Urothelium cell line (cell line): ENCODE measurements at places on chromosomes 12 and 14.
A peak's percentile ranks its signal among the peaks of the same experiment; 100 is the strongest.

- no peak for DNase-seq
Observed at GRCh38 chr12:124893792-124894516, 20.5 kb downstream of the UBC start.

GRCh38 chr12:1579651-1580435 is 14.5 kb downstream of the FBXL14 start:
- no peak for DNase-seq

- DNase-seq, result peak; percentile 91
Observed at GRCh38 chr14:73759183-73759713, 45.1 kb upstream of the PNMA1 start.

- no peak for DNase-seq
Observed at GRCh38 chr14:24316597-24316950, 5.3 kb downstream of the LTB4R start.

GRCh38 chr14:67582061-67582460 is 18.0 kb downstream of the PIGH start:
- no peak for DNase-seq

GRCh38 chr12:66341126-66341525 is 38.8 kb downstream of the HELB start:
- no peak for DNase-seq

GRCh38 chr14:57871459-57872080 is 5.7 kb upstream of the SLC35F4 start:
- peak; percentile 73 for DNase-seq

DNA sequence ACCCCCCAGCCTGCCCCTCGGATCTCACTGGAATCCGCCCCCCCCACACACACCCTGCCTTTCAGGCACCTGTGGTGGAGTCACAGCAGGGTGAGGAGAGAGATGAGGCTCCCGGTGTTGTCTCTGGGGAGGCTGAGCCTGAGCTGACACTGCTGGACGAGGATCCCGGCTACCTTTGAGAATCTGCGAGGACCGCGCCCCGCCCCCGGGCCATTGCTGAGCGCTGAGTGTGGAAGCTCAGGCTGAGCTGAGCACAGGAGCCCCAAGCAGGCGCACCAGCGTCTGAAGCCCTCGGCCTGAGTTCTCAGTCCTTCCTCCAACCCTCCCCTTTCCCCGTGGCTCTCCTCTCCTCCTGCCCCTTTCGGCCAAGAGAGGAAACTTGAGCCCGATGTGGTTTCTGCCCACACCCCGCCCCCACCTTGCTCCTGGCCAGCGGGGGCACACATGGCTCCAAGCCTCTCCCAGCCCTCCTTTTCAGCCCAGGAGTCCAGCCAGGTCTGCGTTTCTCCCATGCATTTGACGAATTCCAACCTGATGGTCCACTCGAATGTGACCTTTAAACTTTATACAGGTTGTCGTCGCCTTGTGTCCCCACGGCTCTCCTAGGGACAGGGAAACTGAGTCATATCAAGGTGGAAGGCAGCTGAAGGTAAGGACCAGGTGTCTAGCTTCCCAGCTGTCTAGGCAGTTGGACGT is at the start of gene NFE2:
Gene NFE2, minus strand, starts transcription at position 284 of the 696 bp plus-strand sequence. CDS start 5,767 bp downstream, outside the sequence.
- peak; percentile 71 for DNase-seq

DNA sequence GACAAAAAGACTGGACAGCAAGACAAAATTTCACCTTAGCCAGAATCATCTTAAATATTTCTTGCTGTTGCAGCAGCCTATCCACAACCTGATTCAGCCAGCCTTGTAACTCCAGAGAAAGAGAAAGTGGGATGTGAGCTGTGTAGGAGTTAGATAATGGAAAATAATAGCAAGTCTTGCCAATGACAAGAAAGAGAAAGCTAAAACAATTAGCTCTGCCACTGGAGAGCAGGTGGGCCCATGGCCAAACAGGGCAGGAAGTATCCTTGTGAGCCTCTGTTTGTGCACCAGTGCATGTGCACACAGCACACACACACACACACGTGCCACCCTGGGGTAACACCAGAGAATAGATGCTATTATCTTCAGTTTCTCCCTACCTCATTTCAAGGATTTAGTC is 106.0 kb upstream of the CCDC196 start:
- no peak for DNase-seq

GRCh38 chr12:28217805-28218204 is 27.5 kb downstream of the CCDC91 start:
- no peak for DNase-seq

DNA sequence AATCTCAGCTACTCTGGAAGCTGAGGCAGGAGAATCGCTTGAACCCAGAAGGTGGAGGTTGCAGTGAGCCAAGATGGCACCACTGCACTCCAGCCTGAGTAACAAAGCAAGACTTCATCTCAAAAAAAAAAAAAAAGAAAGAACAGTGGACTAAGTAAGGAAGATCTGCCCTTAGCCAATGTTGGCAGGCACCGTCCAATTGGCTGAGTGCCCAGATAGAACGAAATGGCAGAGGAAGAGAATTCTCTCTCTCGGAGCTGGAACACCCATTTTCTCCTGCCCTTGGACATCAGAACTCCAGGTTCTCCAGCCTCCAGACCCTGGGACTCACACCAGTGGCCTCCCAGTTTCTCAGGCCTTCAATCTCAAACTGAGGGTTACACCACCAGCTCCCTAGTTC is 49.9 kb downstream of the ESR2 start:
- DNase-seq, result no peak

DNA sequence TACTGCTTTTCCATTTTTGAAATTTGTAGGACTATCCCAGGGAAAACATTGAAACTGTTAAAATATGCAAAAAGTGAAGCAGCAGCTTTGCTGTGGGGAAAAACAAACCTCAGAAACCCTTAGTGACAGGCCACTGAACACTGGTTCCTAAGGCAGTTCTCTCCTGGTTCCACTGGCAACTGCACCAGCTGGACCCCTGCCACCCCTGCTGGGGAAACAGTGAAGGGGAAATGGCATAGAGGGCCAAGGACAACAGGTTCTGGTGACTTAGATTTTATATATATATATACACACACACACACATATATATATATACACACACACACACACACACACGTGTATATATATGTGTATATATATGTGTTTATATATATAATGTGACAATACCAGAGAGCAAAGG is 16.2 kb upstream of the KRT7 start:
- no peak for DNase-seq

DNA sequence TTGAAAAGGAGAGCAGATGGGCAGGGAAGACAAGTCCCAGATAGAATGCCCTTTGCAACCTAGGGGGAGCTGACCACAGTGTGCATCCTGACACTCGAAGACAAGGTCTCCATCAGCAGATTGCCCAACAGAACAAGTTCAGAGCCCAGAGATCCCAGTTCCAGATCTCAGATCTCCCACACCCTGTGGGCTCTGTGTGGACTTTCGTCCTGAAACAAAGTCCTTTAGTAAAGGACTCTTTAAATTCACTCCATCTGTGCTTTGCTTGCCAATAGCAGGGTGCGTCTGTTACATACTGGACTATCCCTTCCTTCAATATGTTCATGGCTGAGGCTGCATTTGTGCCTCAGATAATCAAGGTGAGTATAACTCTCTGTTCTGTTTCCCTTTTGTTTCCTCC is 8.7 kb upstream of the C1RL start:
- DNase-seq, result no peak

GRCh38 chr14:72610831-72611200 is 283.1 kb downstream of the DPF3 start:
- DNase-seq, result no peak

DNA sequence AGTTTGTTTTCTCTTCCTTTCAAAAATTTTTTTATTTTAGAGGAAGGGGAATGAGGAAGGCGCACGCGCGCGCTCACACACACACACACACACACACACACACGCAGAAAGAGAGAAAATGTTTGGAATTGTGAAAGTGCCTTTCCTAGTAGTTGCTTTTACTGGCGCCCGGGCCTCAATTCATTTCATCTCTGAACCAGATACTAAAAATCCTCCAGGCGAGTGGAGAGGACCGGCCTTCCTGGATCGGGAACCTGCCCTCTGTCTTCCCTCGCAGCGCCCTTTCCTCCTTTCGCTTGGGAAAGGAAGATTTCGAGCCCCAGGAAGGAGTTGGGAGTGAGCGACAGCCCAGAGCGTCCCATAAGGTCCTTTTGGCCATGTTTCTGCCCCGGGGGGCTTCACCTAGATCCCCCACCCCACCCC is 7.8 kb upstream of the TBX3 start:
- DNase-seq, result no peak

DNA sequence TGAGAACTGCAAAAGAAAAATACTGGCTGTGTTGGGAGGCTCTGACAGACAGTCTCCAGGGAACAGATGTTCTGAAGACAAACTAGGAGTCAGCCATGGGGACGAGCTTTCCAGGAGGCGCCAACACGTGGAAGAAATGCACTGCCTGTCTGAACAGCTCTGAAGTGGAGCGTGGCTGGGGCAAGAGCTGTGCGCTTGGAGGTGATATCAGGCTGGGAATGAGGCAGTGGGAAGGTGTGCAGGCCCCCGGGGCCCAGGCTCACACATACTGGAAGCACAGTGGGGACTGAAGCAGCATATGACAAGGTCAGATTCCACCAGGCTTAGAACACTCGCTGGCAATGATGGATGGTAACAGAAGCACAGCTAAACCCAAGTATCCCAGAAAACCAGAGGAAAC is 17.5 kb downstream of the APPL2 start:
- no peak for DNase-seq

- DNase-seq, result no peak
Observed at GRCh38 chr14:78451319-78451695, 281.1 kb downstream of the NRXN3 start.

DNA sequence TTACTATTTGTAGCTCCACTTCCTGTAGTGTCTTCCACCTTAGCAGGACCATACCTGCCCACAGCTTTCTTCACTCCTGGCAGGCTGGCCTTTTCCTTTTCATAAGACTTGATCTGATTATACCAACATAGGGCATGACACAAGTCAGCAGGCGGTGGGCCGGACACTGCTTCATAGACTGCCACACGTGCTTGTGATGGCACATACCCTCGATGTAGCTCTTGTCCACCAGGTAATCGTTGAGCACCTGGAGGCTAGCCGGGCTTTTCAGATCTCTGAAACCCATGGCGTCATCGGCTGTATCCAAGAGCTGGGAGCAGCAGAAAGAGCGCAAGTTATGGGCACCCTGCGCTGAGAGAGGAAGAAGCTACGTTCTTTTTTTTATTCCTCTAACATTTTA is 53.7 kb upstream of the TMEM263 start:
- no peak for DNase-seq

GRCh38 chr14:67999705-68000384 is 180.3 kb downstream of the RAD51B start:
- peak; percentile 67 for DNase-seq

GRCh38 chr14:95237958-95238340 is 80.6 kb upstream of the DICER1 start:
- DNase-seq, result no peak

DNA sequence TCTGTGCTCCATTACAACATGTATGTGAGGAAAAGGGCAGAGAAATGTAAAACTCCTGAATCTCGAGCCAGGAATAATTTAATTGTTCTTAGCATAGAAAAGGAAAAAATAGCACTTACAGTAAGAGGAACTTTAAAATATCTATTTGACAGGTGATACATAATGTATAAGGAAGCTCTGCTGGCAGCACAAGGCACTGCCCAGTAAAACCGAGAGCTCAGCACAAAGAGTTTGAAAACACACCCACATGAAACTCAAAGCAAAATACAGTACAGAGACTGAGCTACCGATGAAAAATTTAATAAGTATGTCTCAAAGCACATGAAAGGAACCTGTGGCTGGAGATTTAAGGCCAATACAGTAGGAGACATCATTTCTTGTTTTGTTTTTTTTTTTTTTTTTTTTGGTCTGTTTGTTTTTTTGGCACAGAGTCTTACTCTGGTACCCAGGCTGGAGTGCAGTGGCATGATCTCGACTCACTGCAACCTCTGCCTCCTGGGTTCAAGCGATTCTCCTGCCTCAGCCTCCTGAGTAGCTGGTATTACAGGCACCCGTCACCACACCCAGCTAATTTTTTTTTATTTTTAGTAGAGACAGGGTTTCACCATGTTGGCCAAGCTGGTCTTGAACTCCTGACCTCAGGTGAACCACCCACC is 19.2 kb downstream of the CLIP1 start:
- no peak for DNase-seq

GRCh38 chr12:104575442-104576186 is 118.9 kb downstream of the CHST11 start:
- no peak for DNase-seq

DNA sequence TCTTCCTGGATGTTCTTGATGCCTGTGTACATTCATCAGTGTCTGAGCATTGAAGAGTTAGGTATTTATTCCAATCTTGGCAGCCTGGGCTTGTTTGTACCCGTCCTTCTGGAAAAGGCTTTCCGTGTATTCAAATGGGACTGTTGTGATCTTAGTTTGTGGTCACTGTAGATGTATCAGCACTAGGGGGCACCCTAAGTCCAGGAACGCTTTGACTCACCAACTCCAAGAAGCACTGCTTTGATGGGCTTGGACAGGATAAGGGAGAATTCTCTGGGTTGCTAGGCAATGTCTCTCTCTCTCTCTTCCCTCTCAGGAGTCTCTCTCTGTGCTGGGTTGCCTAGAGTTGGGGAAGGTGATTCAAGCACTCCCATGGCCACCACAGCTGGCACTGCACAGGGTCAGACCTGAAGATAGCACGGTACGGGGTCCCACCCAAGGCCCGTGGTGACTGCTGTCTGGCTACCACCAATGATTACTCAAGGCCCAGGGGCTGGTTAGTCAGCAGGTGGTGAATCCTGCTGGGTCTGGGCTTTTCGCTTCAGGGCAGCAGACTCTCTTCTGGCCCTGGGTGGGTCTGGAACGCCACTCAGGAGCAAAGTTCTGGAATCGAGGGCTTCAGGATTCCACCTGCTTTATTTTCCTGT is 211.1 kb upstream of the RGS6 start:
- peak; percentile 76 for DNase-seq

DNA sequence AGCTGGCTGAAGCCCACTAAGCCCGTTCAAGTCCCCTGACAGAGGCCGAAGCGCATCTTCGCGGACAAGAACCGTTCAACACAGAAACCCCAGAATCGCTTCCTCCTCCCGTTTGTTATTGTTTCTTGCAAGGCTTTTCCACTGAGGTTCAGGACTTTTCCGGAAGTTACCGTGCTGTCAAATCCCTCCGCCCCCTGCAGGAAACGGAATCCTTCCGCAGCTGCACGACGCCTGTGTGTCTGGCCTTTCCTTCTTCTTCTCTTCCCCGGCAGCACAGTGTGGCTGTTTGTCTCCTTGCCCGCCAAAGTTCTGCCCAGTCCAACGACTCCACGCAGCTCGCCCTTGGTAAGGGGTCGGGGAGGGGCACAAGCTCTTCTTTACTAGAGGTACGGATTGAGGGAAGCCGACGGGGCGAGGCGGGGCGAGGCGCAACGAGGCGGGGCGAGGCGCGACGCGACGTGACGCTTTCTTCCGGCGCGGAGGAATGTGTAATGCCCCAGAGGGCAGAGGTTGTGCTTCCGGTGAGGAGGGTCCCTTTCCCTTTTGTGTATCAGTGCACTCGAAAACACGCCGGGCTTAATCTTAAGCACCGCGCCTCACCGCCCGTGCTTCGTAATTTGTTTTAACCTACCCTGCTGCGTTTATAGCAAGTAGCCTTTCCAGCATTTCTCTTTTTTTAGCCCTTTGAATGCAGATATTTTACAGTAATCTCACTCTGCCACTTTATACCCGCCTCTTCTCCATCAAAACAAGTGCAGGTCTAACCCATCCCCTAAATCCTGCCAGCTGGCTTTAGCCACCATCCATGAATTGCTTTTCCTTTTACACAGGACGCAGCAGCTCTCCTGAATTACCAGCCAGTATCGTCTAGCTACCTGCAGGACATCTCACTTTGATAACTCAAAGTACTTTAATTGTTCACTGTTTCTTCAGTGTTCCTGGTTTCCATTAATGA is at the start of gene KDM5A:
Gene KDM5A, minus strand, starts transcription at position 179 of the 955 bp plus-strand sequence. CDS start 229 bp downstream, outside the sequence.
- peak; percentile 96 for DNase-seq
